NCI-H187 treated with DMSO at 0.1 percent for 48 hours (cell line): ENCODE measurements at places on chromosomes 3 and 15.

DNA sequence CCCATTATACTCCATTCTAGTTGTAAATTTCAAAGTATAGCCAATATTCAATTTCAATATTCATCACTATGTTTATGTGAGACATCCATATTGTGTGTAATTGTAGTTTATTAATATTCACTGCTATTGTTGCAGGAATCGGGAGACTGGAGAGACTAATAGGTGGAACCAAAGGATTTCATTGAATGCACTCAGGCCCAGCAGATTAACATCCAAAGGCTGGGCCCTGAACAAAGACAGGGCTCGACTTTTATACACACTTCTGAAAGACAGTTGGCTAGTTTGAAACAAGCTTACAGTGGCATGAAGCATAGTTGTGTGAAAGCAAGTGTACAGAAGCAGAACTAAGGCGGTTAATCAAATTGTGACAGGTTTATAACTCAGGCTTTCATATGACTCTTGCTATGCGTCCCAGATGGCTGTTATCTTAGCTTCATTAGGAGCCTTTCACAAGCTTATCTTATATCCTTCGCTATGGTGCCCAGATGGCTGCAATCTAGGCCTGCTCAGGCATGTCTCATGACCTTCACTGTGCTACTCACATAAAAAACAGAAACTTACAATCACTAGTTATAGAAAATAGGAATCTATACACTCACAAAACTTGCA is 1038.8 kb upstream of the EPHA6 start:
- no peak for DNase-seq

GRCh38 chr3:24435584-24435983 is 59.1 kb downstream of the THRB start:
- DNase-seq, result no peak

- DNase-seq, result no peak
Measured at GRCh38 chr3:150306906-150307305, 101.2 kb upstream of the TSC22D2 start.

- no peak for DNase-seq
Measured at GRCh38 chr3:67109651-67110204, 111.6 kb downstream of the KBTBD8 start.

- no peak for DNase-seq
Measured at GRCh38 chr15:42335074-42335473, 24.2 kb upstream of the CAPN3 start.

GRCh38 chr15:60804986-60805949 is 326.3 kb upstream of the ICE2 start:
- DNase-seq, result no peak

DNA sequence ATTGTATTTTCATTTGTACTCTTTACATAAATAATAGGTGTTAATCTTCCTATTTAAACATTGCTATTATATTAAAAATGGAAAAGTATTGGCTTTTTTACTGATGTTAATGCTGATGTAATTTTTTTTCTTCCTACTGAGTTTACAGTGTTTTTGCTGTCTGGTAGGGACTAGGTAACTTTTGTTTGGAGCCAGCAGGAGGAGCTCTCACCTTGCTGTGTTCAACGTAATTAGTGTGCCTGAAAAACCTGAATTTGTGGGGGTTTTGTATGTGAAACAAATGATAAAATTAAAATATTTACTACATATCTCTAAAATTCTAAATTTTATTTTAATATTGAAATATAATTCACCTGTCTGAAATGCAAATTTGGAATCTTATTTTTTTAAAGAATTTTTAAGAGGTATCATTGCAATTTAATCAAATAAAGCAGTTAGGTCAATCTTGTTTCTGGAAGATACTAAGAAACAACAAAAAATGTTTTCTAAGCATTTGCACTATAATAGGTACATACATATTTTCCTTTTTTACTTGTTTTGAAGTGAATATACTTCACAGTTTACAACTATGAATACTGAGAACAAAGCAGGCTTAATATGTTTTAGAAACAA is 48.8 kb downstream of the EPHA6 start:
- no peak for DNase-seq

- no peak for DNase-seq
Measured at GRCh38 chr15:29682781-29683180, 139.5 kb downstream of the TJP1 start.

GRCh38 chr3:52473026-52473425 is 17.6 kb downstream of the NISCH start:
- no peak for DNase-seq

DNA sequence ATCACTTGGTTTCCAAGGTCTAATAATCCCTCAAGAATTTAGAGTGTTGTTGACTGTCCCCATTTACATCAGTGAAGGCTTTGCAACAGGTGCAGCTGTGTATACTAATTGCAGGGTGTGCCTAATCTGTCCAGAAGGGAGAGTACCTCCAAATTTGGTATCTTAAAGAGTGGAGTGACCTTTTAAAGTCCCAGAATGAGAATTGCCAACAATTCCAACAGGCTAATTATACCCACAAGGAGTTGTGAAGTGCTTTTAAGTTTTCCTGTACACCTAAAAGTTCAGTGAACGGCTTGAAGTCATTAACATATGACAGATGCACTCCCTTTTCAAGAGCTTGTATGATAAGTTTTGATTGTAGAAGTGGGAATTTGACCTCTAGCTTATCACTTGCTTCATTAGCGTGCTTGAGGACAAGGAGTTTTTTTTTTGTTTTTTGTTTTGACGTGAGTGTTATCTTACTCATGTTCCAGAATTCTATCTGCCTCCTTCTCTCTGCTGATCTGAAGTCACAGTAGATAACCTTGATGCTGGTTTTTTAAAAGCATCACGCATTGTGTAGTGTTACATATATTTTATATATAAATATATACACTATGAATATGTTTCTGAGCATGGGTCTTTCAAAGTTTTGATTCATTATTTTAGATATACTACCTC is 26.3 kb downstream of the CDIN1 start:
- peak; percentile 34 for DNase-seq

DNA sequence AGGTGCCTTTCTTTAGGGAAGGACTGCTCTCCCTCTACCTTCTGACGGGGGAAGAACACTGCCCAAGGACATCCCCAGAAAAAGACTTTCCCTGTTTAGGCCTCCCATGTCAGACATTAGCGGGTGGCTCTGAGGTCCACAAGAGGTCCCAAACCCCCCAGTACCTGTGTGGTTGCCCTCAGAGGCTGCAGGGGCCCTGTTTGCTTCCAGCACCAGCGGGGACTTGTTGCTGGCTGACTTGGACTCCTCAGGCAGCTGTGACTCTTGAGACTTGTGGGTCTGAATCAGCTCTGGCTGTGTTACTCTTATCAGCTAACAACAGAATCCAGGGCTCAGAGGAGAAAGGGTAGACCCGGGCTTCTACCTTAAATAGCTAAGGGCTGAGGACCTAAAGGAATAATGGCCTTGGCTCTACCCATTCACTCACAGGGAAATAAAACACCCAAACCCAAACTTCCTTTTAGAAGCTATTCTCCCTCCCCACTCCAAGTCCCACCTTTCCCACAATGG is 39.2 kb downstream of the SEMA3G start:
- no peak for DNase-seq

- DNase-seq, result no peak
Measured at GRCh38 chr15:28093752-28094535, 5.2 kb downstream of the OCA2 start.

DNA sequence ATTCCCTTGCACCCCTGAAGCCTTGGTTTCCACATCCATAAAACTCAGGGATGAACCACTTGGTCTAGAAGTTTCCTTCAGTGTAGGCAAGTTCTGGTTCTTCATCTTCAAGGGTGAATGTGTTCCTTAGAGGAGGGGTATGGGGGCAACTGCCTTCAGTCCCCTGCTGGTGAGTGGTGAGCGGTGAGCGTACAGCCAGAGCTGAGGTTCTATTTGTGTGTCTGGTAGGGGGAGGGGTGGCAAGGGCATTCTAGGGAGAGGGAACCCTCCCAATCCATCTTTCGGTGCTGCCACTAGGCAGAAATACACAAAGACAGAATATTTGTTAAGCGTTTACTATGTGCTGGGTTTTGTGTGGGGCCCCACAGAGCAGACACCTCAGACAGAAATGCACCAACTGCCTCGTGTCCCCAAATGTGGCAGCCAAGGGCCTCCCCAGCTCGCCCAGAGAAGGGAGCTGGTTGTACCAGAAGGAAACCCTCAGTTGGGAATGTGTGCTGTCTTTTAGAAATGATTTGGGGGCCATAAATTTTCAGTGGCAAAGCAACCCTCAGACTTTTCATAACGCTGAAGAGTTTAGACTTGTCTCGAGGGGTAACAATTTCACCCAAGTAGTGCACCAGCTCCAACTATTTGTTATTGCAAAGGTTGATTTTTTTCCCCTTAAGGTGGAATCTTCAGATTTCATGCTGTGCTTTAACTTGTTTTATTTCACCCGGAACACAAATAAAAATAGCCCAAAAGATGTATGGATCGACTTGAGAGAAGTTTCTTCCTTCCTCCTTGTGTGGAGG is 137.6 kb downstream of the FBLN2 start:
- DNase-seq, result no peak

DNA sequence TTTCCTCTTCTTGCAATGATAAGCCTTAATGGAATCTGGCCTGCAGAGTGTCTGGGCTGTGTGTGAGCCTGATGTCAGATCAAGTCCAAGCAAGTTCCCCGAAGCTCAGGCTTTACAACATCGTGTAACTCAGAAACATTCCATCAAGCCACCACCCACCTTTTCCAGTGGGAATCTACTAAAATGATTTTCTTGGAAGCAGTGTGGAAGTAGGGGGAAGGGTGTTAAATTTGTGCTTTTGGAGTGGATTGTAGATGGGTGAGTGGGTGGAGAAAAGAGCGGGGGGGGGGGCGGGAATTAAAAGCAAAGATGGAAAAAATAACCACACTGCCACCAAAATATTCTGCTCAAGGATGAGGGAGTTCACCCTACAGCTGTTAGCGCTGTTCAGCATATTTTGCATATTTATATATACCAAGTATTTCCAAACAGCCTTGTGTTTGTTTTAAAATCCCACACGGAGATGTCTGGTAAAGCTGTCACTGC is 53.6 kb downstream of the VGLL3 start:
- DNase-seq, result no peak

DNA sequence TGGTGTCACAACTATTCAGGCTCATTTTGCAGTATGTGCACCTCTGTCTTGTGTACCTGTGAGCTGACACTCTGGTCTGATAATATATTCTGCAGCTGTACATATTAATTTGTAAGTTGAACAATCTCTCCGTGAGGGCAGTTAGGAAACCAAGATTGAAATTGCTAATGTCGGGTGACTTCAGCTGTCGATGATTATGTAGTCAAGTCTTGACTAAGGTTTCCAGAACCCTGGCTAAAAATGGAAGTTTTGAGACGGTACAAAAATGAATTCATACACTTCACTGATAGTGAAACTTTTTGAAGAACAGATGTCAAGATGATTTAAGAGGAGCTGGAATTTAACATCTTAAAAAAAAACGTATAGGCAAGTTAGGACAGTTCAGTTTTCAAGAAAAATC is 196.8 kb upstream of the ICE2 start:
- DNase-seq, result no peak

- DNase-seq, result no peak
Measured at GRCh38 chr15:31556494-31557150, 230.0 kb downstream of the KLF13 start.

GRCh38 chr3:37569991-37570390 is 291.7 kb upstream of the CTDSPL start:
- DNase-seq, result no peak

- DNase-seq, result no peak
Measured at GRCh38 chr3:35919160-35919559, 279.8 kb downstream of the ARPP21 start.

GRCh38 chr3:25782636-25782937 is 656 bp downstream of the NGLY1 start:
- DNase-seq, result no peak

- no peak for DNase-seq
Measured at GRCh38 chr3:50128001-50128400, 27.1 kb upstream of the SEMA3F start.

DNA sequence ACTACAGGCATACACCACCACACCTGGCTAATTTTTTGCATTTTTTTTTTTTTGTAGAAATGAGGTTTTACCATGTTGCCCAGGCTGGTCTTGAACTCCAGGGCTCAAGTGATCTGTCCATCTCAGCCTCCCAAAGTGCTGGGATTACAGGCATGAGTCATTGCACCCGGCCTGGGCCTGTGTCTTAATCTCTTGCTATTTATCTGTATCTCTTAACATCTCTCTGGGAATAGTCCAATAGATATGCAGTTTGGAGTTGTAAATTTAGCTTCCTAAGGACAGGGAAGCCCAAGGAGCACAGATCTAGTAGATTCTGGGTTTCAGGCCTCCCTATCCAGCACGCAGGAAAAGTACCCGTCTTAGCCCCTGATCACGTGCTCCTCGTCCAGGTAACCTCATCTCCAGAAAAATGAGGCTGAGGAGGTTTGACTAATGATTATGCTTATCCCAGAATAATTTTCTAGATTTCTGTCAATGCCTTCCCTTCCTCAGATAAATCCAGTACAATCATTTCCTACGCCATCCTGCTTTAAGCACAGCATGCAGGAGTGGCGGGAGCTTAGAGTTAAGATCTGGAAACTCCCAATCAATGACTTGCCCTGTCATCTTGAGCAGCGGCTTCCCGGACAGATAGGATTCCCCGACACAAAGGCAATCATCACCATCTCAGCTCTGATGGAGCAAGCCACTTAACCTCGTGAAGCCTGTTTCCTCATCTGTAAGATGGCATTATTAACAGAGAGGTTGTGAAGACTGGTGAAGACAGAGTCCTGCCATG is 12.3 kb upstream of the CTDSPL start:
- no peak for DNase-seq

DNA sequence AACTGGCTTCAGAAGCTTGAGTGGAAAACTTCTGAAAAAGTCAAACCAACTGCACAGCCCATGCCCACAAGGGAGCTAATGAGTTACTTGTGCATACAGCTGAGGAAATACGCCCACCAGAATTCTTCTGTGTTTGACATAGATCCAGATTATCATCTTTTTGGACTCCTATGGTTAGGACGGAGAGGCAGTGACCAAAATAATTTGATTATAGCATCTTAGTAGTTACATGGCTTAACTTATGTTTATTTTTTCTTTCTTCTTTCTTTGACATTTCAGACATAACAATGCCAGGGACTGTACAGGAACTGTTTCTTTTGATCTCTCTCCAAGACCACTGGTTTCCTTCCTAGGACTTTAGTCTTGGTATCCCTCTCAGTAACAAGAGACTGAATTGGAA is 246.1 kb upstream of the RASGRP1 start:
- no peak for DNase-seq

DNA sequence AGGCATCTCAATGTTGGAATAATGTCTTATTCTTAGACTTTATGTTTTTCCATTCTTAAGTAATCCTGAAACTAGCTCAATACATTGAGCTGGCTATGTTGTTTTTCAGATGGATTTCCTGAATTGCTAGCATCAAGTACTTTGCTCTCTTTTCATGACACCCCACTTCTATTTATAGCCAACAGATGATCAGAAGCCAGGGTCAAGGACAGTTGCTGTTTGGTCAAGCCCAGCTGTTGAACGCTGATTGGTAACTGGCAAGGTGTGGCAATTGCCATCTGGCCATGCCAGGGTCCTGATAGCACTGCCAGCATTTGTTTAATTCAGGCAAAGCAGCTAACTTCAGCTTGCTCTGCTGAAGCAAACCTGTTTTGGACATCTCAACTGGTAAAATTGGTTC is 46.2 kb upstream of the PLCL2 start:
- DNase-seq, result no peak

- no peak for DNase-seq
Measured at GRCh38 chr3:31142139-31142538, 247.7 kb upstream of the GADL1 start.
